ENCODE measurements at places on chromosomes 3 and 15.

GRCh38 chr3:160691151-160691550 lies 14.2 kb downstream of the ARL14 start:
- no peak for DNase-seq

DNA sequence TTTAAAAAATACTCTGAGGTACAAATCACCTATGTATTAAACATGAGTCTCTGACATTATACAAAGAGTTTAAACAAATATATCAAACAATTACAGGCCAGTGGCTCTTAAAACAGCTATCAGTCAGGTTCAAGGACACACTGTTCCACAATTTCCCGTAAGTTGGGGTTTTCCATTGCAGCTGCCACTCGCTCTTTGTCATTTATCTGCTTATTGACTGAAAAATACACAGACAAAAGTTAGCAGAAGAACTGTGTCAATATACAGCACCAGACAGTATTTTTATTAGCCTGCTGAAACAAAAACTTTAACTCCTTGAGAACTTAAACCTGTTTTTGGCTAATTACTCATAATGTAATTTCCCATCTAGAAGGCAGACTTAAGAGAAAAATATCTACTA lies 20.8 kb downstream of the CIAO2A start:
- no peak for DNase-seq

DNA sequence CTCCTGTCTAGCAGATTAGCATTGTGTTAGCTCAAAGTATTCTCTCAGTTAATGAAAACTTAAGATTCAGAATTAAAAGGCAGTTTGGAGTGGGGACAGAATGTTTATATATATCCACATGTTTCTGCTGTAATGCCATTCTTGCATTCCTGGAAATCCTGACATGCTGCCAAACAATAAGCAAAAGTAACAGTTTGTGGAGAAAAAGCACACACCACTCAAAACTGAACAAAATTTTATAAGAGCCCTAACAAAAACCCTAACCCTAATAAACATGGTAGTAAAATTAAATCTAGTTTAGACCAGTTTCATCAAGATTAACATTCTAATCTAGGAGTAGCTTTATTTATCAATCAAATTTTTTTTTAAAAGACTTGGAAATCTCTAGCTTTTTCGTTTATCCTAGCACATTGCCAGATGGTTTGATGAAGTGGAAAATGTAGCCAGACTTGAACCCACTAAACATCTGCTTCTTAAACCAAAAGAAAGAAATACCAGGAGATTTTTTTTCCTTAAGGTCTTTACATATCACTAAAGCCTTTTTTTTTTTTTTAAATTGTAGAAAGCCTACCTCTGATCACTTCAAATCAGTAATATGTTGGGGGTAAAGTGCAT lies 3.7 kb downstream of the TCAIM start:
- no peak for DNase-seq

GRCh38 chr15:68830141-68830785 lies 9.6 kb upstream of the ANP32A start:
- DNase-seq = no peak

DNA sequence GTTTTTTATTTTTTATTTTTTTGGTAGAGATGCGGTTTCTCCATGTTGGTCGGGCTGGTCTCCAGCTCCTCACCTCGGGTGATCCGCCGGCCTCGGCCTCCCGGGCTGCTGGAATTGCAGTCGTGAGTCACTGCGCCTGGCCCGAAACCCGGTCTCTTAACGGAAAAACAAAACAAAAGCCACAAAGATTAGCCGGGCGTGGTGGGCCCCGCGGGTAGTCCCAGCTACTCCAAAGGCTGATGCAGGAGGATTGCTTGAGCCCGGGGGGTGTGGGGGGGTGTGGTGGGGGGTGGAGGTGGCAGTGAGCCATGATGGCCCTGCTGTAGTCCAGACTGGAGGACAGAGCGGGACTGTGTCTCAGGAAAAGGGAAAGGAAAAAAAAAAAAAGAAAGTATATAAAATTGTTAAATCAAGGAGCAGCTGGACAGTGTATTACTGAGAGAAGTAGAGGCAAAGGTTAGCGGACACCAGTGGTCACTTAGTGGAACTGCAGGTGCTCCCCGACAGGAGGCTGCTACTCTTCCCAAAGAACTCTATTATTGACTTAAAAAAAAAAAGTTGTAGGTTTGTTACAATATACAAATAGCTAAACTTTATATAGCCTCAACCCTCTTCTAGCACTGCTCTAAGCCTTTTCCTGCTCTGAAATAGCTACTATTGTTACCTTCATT lies 30.3 kb upstream of the TUBGCP5 start:
- no peak for DNase-seq

DNA sequence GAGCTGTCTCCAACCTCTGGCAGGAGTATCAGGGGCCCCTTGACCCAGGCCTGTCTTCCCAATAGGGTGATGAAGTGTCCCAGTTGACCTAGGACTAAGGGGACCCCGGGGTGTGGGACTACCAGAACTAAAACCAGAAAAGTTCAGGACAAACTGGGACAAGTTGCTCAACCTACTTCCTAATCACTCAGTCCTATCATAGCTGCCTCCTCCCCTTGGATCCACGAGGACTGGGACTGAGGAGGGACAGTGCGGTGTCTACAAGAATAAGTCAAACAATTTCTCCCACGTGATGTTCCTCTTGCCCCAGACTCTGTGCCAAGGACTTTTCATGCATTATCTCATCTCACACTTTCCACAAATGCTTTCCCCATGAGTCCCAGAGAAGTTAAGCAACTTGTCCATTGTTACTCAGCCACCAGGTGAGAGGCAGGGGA lies 49.4 kb upstream of the SLCO2A1 start:
- DNase-seq = no peak

GRCh38 chr3:64262574-64263114 lies 37.4 kb upstream of the PRICKLE2 start:
- no peak for DNase-seq

GRCh38 chr3:75192146-75192616 lies 471.9 kb upstream of the FRG2C start:
- DNase-seq = no peak

GRCh38 chr3:21436835-21437234 lies 314.2 kb downstream of the ZNF385D start:
- DNase-seq = no peak

- no peak for DNase-seq
Measured at GRCh38 chr15:56064152-56064551, 70.7 kb upstream of the NEDD4 start.

GRCh38 chr15:83320404-83320803 lies 35.9 kb upstream of the BNC1 start:
- DNase-seq = no peak

DNA sequence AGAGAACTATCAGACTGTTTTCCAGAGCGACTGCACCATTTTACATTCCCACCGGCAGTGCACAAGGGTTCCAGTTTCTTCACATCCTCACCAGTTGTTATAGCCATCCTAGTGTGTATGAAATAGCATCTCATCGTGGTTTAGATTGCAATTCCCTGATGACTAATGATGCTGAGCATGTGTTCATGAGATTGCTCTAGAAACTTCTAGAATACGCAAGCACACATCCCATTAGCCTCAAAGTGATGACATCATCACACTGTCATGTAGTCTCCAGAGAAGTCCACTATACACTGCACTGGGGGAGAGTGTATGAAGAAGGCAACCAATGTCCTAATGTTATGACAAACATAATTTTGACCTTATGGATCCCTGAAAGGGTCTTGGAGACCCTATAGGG lies 30.1 kb downstream of the FBLN2 start:
- DNase-seq = no peak

GRCh38 chr3:154616298-154616697 lies 186.3 kb upstream of the GPR149 start:
- DNase-seq = no peak

GRCh38 chr15:78434134-78434533 lies 3.9 kb upstream of the IREB2 start:
- no peak for DNase-seq

DNA sequence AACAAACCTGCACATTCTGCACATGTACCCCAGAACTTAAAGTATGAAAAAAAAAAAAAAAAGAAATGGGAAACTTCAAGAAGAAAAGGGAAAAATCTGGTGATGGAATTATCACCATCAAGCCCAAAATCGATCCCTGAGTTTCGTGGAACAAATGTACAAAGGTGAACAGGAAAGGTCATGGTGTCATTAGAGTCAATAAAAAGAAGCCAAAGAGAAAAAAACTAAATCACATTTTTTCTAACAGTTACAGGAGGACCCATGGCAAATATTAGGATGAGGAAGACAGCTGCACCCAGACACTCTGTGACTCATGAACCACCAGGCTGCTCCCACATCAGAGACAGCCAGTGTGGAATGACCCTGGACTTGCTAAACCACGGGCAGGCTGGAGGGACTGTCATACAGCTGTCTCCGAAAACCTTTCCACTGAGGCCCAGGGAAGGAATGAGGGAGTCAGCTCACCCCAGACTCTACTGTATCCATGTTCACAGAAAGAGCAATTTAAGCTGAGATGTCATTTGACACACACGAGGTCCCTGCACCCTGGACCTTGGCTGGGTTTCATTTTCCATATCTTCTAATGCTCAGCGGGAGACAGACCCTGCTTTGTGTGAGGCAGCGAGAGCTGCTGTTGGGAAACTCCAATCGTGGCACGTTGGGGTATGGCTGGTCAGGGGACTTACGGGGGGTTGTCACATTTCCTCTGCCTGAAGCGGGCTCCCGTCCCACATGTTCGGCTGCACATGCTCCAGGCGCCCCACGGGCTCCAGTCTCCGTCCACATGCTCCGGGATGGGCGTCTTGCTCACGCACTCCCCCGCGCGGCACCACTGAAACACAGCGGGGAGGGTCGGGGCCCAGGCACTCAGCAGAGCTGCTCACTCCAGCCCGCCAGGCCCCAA lies 210.2 kb downstream of the ADAMTS17 start:
- no peak for DNase-seq

GRCh38 chr3:105448338-105448982 lies 81.8 kb downstream of the ALCAM start:
- DNase-seq = no peak

DNA sequence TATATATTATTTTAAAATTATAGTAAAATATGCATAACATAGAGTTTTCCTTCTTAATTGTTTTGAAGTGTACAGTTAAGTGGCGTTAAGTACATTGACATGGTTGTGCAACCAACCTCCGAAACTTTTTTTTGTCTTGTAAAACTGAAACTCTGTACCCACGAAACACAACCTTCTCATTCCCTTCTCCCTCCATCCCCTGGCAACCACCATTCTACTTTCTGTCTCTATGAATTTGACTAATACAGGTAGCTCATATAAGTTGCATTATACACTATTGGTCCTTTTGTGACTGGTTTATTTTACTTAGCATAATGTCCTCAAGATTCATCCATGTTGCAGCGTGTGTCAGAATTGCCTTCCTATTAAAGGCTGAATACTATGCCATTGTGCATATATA lies 179.4 kb downstream of the SATB1 start:
- no peak for DNase-seq

- DNase-seq = no peak
Measured at GRCh38 chr3:78046566-78046965, 1006.7 kb downstream of the ROBO2 start.

GRCh38 chr3:123026565-123027291 lies 835 bp downstream of the SEMA5B start:
- DNase-seq = no peak

- DNase-seq = no peak
Measured at GRCh38 chr3:70933105-70933810, 620.8 kb upstream of the MDFIC2 start.

GRCh38 chr15:93932164-93932776 lies 299.1 kb upstream of the MCTP2 start:
- no peak for DNase-seq

- no peak for DNase-seq
Measured at GRCh38 chr3:188060840-188061544, 93.0 kb upstream of the LPP start.

- DNase-seq = no peak
Measured at GRCh38 chr3:13347390-13347950, 72.7 kb downstream of the NUP210 start.

DNA sequence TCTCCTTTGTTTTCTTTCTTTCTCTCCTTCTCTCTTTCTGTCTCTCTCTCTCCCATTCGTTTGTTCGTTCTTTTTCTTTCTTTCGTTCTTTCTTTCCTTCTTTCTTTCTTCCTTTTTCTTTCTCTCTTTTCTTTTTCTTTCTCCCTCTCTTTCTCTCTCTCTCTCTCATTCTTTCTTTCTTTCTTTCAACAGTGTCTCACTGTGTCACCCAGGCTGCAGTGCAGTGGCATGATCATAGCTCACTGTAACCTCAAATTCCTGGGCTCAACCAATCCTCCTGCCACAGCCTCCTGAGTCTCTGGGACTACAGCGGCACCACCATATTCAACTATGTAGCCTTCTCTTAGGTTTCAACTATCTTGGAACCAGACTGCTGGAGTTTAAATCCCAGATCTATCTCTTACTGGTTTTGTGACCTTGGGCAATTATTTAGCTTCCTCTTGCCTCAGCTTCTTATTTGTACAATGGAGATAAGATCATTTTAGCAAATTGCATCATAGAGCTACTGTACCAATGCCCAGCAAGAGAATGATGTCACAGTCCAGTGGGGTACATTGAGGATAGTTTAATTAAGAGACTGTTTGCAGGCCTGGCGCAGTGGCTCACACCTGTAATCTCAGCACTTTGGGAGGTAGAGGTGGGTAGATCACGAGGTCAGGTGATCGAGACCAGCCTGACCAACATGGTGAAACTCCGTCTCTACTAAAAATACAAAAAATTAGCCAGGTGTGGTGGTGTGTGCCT lies 27.3 kb upstream of the PARL start:
- no peak for DNase-seq

GRCh38 chr3:184806567-184807271 lies 5.2 kb upstream of the VPS8 start:
- DNase-seq = no peak

GRCh38 chr3:7437231-7437630 lies 576.3 kb downstream of the GRM7 start:
- DNase-seq = no peak

DNA sequence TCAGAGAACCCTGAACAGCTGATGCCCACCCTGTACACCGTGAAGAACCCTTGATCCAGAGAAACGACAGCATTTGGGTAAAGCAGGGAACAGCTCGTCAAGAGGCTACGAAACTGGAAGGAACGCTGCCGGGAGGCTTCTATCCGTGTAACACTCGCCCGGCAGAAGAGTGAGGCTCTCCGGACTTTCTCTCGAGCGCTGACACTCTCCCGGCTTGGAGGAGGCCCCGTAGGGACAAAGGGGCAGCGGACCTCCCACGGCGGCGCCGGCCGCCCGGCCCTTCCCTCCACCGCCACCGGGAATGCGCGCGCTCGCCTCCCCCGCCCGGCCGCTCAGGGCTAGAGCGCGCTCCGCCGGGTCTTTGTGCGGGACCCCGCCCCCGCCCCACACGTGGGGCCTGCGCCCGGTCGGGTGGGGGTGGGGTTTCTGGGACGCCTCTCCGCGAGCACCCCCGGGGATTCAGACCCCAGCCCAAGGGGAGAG lies 1.7 kb downstream of the HYAL2 start:
- DNase-seq = no peak

GRCh38 chr3:156720826-156721225 lies 46.4 kb downstream of the TIPARP start:
- no peak for DNase-seq

GRCh38 chr15:60408463-60408981 lies 10.7 kb upstream of the ANXA2 start:
- DNase-seq = no peak

- no peak for DNase-seq
Measured at GRCh38 chr3:142890592-142890991, 1.7 kb upstream of the PCOLCE2 start.

Data from NCI-H524 treated with DMSO at 0.1 percent for 48 hours (cell line).